ENCODE measurements at places on chromosomes 5 and 9. TPM values are rescaled to one million over a fixed set of nuclear protein-coding genes. Genes with fewer than 3 reads are reported as not detected.

The PKD2L2 gene
- total RNA-seq = not detected

DNA sequence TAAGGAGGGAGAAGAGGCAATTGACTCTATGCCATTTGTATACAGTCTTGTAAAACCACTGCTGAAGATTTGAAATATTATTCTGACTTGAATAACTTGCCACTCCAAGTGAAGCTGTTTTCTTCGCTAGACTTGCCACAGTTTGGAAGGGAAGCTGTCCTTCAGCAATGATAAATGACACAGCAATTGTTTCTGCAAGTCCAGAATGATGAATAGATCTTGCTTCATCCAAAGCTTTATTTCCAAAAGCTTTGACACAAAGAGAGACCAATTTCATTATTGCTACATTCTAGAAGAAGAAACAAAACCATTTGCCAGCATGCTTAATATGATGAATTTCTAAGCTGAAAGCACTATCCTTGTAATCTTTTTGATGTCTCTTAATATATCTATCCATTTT is 73.7 kb downstream of the ZNF366 start:
- H3K4me3 ChIP-seq = no peak overlapping the region
- no peak overlapping the region for H3K27ac ChIP-seq
- H3K4me1 ChIP-seq = no peaks in the 10 kb centered on the region
- no peak for DNase-seq
- peaks cover 12% of the 10 kb centered on the region for H3K27me3 ChIP-seq

GRCh38 chr5:96316017-96316416 is 117.0 kb downstream of the PCSK1 start:
- H3K4me3 ChIP-seq = no peak overlapping the region
- DNase-seq = no peak
- H3K4me1 ChIP-seq = no peaks in the 10 kb centered on the region
- H3K27me3 ChIP-seq = peaks cover 8% of the 10 kb centered on the region
- no peak overlapping the region for H3K27ac ChIP-seq

- no peaks in the 10 kb centered on the region for H3K36me3 ChIP-seq
- no peak for DNase-seq
- no peaks in the 10 kb centered on the region for H3K27me3 ChIP-seq
These were observed 289.6 kb downstream of the FGF10 start for GRCh38 chr5:44099643-44100042.

GRCh38 chr5:178391480-178391879 is 158.9 kb upstream of the PHYKPL start:
- H3K4me3 ChIP-seq = no peak overlapping the region
- H3K27ac ChIP-seq = no peak overlapping the region
- no peak for DNase-seq
- no peaks in the 10 kb centered on the region for H3K36me3 ChIP-seq
- H3K27me3 ChIP-seq = no peaks in the 10 kb centered on the region

Data from activated T-helper 2 cell treated with anti-CD3 and anti-CD28 coated beads, Interferon-gamma antibody, Interleukin-2, Interleukin-4, amounts not matched to agents 10 μg/mL and 5 μg/mL and 100 μg/mL, durations not matched to agents 14 hours and 24 hours and 36 hours (primary cell).